NCI-H1930 (cell line): ENCODE measurements at places on chromosomes 11 and 22.

- no peak for DNase-seq
Measured at GRCh38 chr22:47090591-47091245, 328.3 kb downstream of the TBC1D22A start.

- no peak for DNase-seq
Measured at GRCh38 chr11:61172888-61173287, 11.7 kb upstream of the VPS37C start.

- no peak for DNase-seq
Measured at GRCh38 chr11:92286709-92287108, 62.1 kb downstream of the FAT3 start.

DNA sequence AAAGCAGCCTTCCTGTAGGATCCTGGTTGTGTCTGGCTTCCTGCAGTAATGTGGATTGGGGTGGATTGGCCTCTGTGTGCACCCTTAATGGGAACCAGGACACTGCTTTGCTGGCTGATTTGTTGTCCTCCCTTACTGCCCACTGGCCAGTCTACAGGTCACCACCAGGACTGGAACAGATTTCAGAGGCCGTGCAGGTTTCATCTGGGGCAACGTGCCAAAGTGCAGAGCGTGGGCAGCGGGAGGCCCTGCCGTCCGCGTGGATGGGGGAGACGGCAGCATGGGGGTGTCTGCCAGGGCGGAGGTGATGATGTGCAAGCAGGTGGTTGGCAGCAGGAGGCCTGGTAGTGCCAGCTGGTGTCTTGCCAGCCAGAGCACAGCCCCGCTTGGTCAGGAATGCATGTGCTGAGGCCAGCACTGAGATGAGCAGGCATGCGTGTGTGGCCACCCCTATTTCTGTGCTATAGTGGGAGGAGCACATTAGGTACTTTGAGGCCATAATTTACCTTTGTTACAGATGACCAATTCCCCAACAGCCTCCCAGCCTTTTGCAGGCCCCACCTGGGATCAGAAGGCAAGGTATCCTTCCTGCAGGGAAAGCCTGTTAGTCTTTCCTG lies 24.3 kb downstream of the BCR start:
- DNase-seq: no peak

GRCh38 chr22:36617694-36618522 lies 85.6 kb downstream of the CACNG2 start:
- DNase-seq: no peak
